ENCODE measurements at places on chromosomes 16 and 17.

GRCh38 chr17:72455562-72455961, 334.7 kb downstream of the SOX9 start:
- no peak for DNase-seq

DNA sequence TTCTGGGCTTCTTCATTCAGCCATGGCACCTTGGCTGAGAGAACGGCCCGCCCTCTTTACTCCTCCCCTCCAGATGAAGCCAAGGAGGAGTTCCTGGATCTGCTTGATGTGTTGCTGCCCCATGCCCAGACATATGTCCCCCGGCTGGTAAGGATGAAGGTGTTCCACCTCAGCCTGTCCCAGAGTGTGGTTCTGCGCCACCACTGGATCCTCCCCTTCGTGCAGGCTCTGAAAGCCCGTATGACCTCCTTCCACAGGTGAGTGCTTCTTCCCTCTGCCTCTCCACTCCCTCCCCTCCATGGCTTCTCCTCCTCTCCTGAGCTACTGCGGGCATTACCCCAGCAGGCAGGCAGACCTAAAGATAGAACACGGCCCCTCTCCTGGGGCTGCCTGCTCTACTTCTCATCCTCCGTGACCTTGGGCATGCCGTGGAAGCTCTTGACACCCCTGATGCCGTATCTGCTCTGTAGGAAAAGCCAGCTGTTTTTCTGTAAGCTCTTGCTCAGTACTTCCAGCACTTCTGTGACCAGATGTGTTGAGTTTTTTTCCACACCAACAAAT, 8.7 kb downstream of the USB1 start:
- DNase-seq, result no peak

GRCh38 chr17:42787266-42787665, 6.9 kb downstream of the WNK4 start:
- DNase-seq, result no peak

GRCh38 chr16:3822366-3823045, 58.0 kb downstream of the CREBBP start:
- no peak for DNase-seq

- no peak for DNase-seq
Observed at GRCh38 chr17:13078591-13079385, 61.0 kb upstream of the ELAC2 start.

DNA sequence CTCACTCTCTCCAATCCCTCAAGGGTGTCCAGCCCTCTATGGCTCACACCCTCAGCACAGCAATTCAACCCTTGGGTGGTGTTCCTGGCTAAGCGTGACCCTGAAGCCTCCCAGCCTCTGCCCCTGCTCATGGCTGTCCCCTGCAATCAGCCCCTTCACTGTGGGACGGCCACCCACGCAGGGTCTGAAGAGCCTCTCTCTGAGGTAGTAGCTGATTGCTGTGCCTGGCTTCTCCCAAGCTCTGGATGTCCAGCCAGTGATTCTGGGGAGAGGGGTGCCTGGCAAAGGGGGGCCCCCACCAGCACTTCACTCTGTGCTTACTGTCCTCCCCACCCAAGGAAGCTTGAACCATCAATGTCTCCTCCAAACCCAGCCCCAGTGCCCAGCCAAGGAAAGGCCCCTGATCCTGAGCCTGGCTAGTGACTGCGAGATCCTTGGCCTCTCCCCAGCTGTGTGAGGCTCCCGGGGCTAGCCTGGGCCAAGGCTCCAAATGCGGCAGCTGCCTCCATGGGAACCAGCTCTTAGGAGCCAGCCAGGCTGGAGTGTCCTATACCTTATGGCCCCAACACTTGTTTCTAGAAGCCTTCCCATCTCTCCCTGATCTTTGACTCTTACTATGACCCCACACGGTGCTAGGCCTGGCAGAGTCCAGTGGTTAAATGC, 9.9 kb downstream of the MTSS2 start:
- no peak for DNase-seq
